Stimulated activated CD8-positive, alpha-beta memory T cell treated with anti-CD3 and anti-CD28 coated beads, Interleukin-4, amount 100 ng/mL, for 1 hour (primary cell): ENCODE measurements at places on chromosomes 3 and 15.

GRCh38 chr15:64548235-64548634 lies 87.9 kb downstream of the ZNF609 start:
- DNase-seq = no peak

- DNase-seq = no peak
These were observed 156.1 kb downstream of the VPS8 start for GRCh38 chr3:184968115-184968514.

DNA sequence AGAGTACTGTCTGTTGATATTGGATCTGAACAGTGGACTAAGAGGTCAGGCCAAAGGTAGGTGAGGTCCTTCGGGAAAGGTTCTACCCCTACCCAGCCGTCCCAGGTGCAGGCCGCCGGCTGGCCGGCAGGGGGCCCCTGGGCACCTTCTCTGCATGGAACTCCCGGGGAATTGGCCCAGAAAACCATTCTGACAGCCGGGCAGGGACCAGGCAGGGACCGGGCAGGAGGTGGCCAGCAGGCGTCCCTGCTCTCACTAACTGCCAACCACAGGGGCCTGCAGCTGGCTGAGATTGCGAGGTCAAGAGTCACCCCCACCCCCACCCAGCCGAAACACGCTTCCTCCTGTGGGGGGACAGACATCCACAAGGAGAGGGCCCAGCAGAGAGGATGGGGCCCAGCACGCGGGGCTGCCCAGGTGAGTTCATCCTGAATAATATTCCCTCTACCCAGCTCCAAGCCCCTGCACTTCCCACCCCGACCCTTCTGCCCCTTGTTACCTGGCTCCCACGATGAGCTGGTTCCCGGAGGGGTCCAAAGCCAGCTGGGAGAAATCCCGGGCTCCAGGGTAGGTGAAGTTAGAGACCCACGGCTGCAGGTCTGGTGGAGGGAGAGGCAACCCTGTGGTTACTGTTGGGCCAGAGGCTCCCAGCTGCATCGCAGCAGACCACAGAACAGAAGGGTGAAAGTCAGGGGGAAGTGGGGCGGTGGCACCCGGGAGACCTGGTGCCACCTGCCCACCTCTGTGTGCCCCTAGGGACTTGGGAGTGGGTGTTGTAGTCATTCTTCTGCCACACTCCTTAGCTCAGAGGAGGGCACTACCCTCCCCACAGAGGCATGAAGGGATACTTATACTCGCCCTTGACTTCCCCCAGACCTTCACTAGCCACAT lies 84.4 kb downstream of the SEMA5B start:
- no peak for DNase-seq

GRCh38 chr3:113263778-113264177 lies 52.4 kb downstream of the BOC start:
- DNase-seq = no peak

DNA sequence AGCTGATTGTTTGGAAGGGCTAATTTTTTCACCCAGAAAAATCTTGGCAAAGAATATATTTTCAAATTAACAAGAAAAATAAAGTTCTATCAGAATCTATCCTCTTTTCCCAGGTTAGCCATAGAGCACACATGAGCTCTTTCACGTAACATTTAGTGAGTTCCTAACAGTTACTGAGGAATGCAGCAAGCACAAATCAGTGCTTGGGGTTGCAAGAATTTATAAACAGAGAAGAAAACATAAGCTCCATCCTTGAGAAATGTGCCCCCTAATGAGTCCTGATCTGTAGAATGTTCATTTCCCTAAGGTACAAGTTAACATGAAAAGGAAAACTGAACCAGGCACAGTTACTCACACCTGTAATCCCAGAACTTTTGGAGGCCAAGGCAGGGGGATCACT lies 13.9 kb downstream of the EOGT start:
- no peak for DNase-seq

- DNase-seq = no peak
These were observed 602 bp upstream of the SLTM start for GRCh38 chr15:58934114-58934447.

DNA sequence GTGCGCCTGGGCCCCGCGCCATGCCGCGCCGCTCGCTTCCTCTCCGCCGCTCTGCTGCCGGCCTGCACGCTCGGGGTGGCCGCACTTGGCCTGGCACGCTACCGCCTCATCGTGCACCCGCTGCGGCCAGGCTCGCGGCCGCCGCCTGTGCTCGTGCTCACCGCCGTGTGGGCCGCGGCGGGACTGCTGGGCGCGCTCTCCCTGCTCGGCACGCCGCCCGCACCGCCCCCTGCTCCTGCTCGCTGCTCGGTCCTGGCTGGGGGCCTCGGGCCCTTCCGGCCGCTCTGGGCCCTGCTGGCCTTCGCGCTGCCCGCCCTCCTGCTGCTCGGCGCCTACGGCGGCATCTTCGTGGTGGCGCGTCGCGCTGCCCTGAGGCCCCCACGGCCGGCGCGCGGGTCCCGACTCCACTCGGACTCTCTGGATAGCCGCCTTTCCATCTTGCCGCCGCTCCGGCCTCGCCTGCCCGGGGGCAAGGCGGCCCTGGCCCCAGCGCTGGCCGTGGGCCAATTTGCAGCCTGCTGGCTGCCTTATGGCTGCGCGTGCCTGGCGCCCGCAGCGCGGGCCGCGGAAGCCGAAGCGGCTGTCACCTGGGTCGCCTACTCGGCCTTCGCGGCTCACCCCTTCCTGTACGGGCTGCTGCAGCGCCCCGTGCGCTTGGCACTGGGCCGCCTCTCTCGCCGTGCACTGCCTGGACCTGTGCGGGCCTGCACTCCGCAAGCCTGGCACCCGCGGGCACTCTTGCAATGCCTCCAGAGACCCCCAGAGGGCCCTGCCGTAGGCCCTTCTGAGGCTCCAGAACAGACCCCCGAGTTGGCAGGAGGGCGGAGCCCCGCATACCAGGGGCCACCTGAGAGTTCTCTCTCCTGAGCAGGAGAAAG lies 951 bp downstream of the GPR62 start:
- DNase-seq = no peak

DNA sequence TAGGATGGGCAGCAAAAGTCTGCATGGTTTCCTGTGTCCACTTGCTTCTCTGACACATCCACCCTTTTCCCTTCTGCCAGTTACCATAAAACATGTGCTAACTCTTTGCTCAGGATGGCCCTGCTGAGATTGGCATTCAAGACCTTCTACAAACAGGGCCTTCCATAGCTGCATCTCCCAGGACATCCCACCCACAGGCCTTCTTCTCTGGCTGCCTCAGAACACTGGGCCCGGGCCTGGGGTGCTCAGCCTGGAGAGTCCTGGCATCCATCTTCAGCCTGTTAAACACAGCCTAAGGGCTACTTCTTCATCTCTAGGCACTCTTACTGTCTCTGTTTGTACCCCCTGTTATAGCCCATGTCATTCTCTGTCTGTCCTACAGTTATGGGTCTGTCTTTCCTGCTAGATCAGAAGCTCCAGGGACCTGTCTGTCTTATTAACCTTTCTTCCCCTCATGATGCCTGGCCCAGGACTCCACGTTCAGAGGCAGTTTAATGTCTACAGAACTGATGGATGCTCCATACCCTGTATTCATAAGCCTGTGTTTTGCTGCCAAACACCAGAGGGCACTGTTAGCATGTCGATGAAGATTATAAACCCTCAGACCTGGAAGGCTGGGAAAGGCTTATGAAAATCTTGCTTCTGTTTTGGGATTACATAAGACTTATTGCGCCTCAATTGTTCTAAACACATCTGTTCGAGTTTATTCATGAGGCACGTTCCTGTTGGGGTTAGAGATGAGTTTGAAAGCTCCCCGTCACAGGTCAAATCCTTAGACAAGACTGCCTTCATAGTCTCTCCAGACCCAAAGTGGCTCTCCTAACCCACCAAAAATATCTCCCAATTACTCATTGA lies 16.5 kb downstream of the SEMA3G start:
- no peak for DNase-seq

DNA sequence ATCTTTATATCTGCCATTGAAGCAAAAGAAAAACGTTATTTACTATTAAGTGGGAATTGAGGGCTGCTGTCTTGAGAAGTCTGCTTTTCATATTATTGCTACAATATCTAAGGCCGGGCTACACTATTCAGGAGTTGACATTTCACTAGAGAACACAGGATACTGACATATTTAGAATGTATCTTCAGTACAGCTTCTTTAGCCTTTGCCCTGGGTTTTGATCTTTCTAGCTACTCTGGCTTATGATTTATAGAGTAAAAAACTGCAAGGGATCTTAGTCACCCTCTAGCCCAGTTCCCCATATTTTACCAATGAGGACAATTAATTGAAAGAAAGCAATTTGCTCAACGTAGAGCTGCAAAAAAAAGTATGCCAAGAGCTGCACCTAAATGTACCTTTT lies 307.4 kb upstream of the DPPA4 start:
- DNase-seq = no peak

DNA sequence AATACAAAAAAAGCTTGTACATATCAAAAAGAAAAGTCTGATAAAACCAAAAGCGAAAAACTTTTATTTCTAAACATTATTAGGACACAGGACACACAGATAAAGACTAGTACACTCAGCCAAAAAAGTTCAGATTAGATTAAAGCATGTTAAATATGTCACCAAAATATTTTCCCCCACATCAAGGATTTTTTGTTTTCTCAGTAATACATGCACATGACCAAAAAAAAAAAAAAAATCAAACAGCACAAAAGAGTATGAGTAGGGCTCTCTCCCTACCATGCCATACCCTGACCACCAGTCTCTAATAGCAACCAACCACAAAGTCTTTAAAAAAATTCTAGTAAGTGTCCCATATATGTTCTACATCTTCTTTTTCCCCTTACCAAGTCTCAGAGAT lies 77.4 kb downstream of the LRRFIP2 start:
- no peak for DNase-seq

GRCh38 chr15:36414670-36415069 lies 164.8 kb upstream of the CDIN1 start:
- DNase-seq = no peak

GRCh38 chr15:83115410-83115809 lies 8.0 kb downstream of the TM6SF1 start:
- DNase-seq = no peak
